Stimulated activated CD4-positive, alpha-beta T cell treated with anti-CD3 and anti-CD28 coated beads, TNF-alpha, amount 100 ng/mL, for 1 hour (primary cell): ENCODE measurements at places on chromosomes 7 and 10.

- no peak for DNase-seq
These were observed 136.7 kb downstream of the NEBL start for GRCh38 chr10:20760460-20760859.

DNA sequence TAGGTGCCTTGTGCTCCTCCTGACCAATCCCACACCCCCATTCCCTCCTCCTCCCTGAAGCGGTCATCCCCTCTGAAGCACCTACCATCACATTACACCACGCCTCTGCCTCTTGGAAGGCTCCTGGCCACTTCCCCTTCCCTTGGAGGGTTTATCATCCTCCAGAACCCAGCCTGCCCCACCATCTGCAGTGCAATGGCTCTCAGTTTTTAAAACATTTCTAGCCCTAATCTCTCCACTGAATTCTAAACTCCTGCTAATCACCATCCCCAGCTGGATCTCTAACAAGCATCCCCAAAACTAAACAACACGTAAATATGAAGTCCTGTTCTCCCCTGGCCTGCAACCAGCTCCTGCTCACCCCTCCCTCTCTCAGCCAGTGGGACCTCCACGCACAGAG, 70.6 kb downstream of the PIP4K2A start:
- DNase-seq: no peak

- DNase-seq: no peak
These were observed 40.3 kb downstream of the PRF1 start for GRCh38 chr10:70562036-70562755.

DNA sequence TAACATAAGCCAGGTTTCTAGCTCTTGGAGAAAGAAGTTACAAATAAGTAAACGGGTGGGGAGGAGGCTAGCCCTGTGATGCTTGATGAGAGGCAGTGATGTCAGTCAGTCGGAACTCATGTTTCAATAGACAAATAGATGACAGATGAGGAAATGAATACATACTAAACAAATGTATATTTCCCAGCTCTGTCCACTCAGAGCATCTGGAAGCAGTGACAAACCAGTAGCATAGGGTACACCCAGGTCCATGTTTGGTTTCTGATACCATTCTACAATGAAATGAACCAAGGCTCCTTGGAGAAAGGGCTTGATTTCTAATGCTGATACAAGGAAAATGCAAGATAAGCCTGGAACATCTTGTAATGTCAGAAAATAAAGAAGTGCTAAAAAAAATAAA, 30.6 kb downstream of the PODXL start:
- no peak for DNase-seq

DNA sequence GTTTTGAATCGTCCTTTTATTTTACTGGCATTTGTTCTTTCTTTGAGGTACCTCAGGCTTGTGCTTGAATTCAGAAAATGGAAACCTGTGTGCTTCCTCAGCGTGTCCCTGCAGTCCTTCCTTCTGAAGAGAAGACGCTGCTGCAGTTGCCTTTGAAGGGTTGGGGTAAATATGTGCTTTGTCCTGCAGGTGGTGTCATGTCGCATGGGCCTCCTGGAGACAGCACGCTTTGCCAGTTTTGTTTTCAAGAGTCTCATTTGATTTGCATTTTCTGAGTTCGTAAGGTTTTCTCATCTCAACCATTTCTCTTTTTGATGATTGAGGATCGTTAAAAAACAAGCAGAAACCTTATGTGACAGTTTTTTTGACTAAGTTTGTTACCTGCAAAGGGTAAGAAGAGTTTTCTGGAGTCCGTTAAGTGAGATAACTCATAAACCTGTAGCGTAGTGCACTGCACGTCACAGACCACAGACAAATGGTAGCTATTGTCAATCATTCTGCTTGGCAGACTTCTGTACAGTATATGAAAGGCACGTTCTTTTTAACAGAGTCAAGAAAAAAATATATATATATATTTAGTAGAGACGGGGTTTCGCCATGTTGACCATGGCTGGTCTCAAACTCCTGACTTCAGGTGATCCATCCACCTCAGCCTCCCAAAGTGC, 57.0 kb downstream of the CDC123 start:
- no peak for DNase-seq

GRCh38 chr10:14329746-14330173, 964 bp downstream of the FRMD4A start:
- no peak for DNase-seq

DNA sequence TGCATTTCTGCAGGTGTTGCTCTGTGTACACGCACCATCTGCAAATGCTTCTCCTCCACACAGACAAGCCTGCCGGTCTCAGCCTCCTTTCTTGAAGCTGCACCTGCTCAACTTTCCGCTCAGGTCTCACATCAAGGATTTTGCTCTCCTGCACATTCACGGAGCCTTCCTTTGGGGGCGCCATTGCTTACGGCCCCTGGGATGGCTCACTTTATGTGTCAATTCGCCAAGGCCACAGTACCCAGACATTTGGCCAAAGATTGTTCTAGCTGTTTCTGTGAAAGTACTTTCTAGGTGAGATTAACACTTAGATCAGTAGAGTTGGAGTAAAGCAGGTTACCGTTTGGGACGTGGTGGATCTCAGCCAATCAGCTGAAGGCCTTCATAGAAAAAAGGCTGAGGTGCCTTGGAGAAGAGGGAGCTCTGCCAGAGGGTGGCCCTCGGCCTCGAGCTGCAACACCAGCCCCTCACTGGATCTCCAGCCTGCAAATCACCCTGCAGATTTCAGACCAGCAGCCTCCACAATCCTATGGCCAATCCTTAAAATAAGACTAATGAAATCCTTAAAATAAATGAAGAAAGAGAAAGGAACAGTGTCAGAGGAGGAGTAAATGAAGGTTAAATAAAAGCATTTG, 39.9 kb upstream of the PPP2R2D start:
- DNase-seq: no peak
